HFF-Myc (cell line): ENCODE measurements at places on chromosomes 3 and 15.

DNA sequence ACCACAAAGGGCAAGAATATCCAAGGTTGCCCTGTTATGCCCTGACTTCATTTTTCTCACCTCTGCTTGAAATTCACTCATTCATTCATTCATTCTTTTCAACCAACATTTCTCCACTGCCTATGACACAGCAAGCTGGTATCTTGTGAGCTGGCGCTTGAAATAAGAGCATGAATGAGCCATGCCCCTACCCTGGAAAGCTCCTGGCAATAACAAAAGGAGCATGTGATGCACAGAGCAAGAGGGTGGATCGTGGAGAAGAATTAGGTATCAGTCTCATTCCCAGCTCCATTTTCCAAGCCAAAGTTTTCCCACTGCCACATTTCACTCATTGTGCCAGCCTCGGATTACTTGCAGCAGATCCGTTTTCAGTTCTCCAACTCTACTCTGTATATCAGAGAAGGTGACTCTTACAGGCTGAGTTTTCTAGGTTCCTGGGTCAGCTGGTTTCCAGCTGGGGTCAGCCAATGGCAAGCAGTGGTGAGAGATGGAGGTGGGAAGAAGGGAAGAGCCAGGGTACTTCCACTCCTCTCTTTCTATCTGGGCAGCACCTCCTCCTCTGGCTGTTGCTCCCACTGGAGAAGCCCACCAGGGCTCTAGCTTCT lies 144.8 kb downstream of the SUCLG2 start:
- DNase-seq, result no peak

DNA sequence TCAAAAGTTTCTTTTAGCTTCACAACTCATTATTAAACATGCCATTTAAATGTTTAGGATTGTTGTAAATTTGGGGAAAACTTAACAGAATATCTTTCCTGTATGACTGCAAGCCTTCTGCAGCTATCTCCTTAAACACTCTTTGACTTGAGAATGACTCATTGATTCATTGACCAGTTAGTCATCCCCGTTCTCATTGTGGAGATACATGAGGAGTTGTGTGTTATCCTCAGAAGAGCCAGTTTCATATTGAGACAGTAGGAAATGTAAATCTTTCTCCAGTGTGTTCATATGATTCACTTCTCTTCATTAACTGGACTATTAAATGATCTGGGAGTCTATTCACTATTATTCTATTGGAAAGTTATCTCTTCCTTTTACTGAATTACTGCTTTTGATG lies 83.0 kb downstream of the CRYGS start:
- DNase-seq, result peak; percentile 11

- no peak for DNase-seq
Observed at GRCh38 chr15:59814409-59814808, 125.3 kb upstream of the BNIP2 start.

DNA sequence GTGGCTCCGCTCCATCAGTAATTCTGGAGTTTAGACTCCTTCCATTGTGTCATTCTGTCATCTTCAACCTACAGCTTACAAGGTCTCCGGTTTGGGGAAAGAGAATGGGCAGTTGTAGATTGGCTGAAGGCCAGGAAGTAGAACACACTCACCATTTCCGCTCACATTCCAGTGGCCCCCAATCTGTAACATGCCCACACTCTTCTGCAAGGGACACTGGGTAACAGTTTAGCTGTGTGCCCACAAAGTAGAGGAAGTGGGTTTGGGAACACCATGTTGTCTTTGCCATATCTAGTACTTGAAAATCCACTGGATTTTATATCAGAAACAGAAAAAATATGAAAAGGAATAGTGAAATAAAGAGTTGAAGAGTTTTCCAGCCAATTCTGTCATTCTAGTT lies 153.5 kb downstream of the SV2B start:
- DNase-seq, result no peak

GRCh38 chr3:25038271-25038670 lies 389.8 kb upstream of the RARB start:
- DNase-seq, result no peak

DNA sequence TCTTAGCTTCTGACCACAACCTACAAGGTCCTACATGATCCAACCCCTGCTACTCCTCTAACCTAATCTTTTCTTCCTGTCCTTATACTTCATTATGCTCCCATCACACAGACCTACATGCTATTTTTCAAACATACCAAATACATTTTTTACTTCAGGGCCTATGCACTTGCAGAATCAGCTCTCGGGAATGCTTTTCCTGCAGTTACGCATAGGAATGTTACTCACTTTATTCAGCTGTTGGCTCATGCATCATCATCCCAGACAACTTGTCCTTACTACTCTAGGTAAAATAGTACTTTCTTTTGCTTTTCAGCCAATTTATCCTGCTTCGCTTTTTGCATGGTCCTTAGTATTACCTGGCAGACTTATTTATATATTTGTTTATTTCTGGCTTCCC lies 105.6 kb downstream of the OXSM start:
- DNase-seq, result no peak
